ENCODE measurements at places on chromosomes 6 and 20. TPM values are rescaled to one million over a fixed set of nuclear protein-coding genes. Genes with fewer than 3 reads are reported as not detected.

GRCh38 chr6:105593805-105594671 lies 191.2 kb upstream of the PREP start:
- H3K36me3 ChIP-seq: peaks cover 2% of the 10 kb centered on the region

DNA sequence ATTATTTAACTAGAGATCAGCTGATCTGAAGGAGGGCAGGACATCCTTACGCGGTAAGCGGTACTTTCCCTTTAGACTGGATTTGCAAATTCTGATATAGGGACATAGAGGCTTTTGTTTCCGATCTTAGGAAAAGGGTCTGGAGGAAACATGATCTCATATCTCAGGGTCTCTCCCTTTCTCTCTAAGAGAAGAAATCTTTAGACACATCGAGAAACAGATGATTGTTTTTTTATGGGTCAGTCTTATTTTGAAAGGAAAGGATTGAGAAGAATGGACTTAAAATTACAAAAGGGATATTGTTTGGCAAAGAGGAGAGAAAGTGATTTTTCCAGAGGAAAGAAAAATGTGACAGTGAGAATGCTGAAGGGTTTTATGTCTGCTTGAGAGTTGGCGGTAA lies 83.9 kb upstream of the OGFRL1 start:
- H3K27ac ChIP-seq: no peak overlapping the region
- no peaks in the 10 kb centered on the region for H3K36me3 ChIP-seq
- H3K4me3 ChIP-seq: no peak overlapping the region

- H3K27ac ChIP-seq: no peak overlapping the region
- no peaks in the 10 kb centered on the region for H3K27me3 ChIP-seq
- DNase-seq: no peak
- H3K4me3 ChIP-seq: no peak overlapping the region
- peaks cover 60% of the 10 kb centered on the region for H3K4me1 ChIP-seq
- H3K36me3 ChIP-seq: peaks cover 47% of the 10 kb centered on the region
Observed at GRCh38 chr6:11323666-11324452, 91.4 kb upstream of the NEDD9 start.

- peak overlapping the region; percentile 2 for H3K27ac ChIP-seq
- no peak overlapping the region for H3K4me3 ChIP-seq
- no peaks in the 10 kb centered on the region for H3K36me3 ChIP-seq
- peaks cover 25% of the 10 kb centered on the region for H3K4me1 ChIP-seq
Observed at GRCh38 chr6:90369024-90369519, 72.4 kb upstream of the BACH2 start.

DNA sequence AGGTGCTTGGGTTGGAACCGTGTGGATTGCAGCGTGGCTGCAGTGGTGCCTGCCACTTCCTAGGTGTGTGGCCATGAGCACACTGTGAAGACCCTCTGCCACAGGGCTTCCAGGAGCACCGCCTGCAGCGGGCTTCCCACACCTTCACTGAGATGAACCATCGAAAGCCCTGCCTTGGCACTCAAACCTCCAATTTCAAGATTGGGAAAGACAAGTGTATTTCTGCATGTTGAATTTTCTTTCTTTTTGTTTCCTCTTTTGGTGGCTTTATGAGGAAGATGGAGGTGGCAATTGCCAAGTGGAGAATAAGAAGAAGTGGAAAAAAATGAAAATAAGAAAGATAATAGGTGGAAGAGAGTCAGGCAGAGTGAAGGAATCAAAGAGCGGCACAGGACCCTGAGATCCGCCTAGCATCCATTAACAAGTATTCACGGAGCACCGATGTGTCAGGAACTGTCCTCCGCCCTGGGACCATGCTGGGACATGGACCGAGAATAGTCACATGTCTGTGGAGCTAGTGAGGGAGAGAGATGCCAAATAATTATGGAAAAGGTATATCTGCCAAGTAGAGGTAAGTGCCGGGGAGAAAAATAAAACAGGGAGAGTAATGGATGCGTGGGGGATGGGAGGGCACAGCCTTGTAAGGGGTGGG lies 159.9 kb downstream of the BCAS1 start:
- H3K27me3 ChIP-seq: no peaks in the 10 kb centered on the region
- no peak overlapping the region for H3K4me3 ChIP-seq
- no peak for DNase-seq
- peaks cover 4% of the 10 kb centered on the region for H3K36me3 ChIP-seq
- H3K4me1 ChIP-seq: peaks cover 48% of the 10 kb centered on the region
- no peak overlapping the region for H3K27ac ChIP-seq

- H3K36me3 ChIP-seq: peaks cover 28% of the 10 kb centered on the region
- H3K4me1 ChIP-seq: no peaks in the 10 kb centered on the region
- H3K27me3 ChIP-seq: no peaks in the 10 kb centered on the region
- H3K4me3 ChIP-seq: no peak overlapping the region
- DNase-seq: no peak
Observed at GRCh38 chr6:87628881-87629280, 38.9 kb downstream of the ORC3 start.

DNA sequence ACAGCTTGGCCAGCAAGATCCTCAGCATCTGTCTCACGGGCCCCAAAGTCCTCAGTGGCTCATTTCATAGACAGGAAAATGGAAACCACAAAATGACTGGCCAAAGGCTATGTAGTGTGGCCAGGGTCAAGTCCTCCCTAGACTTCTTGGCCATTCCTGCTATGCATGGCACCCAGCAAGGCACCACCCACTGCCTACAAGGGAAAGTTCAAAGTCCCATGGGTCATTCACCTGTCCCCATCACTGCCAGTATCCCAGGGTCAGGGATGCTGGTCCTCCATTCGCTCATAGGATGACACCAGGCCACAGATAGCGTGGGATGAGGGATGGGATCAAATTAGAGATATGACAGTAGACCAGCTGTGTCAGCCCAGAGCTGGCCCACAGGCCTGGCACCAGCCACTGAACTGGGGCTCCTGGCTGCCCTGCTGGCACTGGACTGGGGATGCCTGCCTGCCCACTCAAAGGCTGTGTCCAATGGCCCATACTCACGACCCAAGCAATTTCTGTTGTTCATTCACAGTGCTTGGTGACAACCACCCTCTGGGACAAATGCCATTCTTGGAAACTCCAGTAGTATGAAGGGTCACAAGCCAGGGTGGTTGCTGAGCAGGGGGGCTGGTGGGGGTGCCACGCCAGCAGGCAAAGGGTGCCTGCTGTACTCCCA lies 11.6 kb downstream of the ADISSP start:
- H3K4me3 ChIP-seq: no peak overlapping the region
- DNase-seq: no peak
- H3K36me3 ChIP-seq: peaks cover 9% of the 10 kb centered on the region
- H3K4me1 ChIP-seq: peaks cover 11% of the 10 kb centered on the region
- no peak overlapping the region for H3K27ac ChIP-seq

GRCh38 chr20:56316051-56316450 lies 42.7 kb upstream of the FAM210B start:
- H3K27ac ChIP-seq: no peak overlapping the region
- peaks cover 6% of the 10 kb centered on the region for H3K4me1 ChIP-seq
- no peaks in the 10 kb centered on the region for H3K36me3 ChIP-seq
- peaks cover 30% of the 10 kb centered on the region for H3K27me3 ChIP-seq
- no peak for DNase-seq

DNA sequence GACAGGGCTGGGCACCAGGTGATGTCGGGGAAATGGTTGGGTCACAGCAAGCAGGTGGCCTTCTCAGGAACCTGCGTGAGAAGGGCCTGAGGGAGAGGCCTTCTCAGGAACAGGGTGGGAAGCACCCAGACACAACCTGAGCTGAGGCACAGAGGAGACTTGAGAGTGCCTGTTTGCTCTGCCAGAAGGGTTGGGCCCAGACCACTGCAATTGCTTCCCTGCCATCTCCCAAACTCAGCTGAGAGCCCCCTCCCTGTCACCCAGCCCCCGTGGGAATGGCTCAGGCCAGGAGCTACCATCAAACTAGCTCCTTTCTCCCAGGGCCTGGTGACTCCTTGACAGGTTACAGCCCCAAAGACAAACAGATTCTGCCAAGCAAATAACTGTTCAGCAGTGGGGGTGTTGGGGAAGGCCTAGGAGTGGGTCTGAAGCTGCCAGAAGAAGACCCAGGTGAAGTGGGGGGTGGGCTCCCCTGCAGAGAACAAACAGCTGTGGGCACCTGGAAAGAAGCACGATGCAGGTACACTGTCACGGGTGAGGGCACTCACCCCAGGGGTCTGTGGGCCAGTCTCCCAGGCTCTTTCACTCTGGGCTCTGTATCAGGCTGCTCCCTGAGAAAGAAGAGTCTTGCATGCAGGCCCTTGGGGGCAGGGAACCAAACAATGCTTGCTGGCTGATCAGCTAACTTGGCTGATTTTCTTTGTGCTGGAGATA lies 30.4 kb upstream of the SPDEF start:
- no peak overlapping the region for H3K27ac ChIP-seq
- no peaks in the 10 kb centered on the region for H3K36me3 ChIP-seq
- no peak overlapping the region for H3K4me3 ChIP-seq
- no peak for DNase-seq
- H3K4me1 ChIP-seq: peaks cover 3% of the 10 kb centered on the region

The MYMX gene
- not detected for total RNA-seq

The DNMT3B gene
- 3.7 TPM for total RNA-seq

The MAPK13 gene
- 29.9 TPM for total RNA-seq

The NT5DC1 gene
- 30.2 TPM for total RNA-seq

The GGTLC1 gene
- not detected for total RNA-seq

Data from activated CD4-positive, alpha-beta T cell treated with anti-CD3 and anti-CD28 coated beads, Interleukin-2, amount 10 ng/mL, durations not matched to agents 7 days and 5 days (primary cell).